ENCODE measurements at places on chromosomes 4 and X.

GRCh38 chr4:168955674-168956073 lies 54.4 kb downstream of the CBR4 start:
- no peak for DNase-seq

DNA sequence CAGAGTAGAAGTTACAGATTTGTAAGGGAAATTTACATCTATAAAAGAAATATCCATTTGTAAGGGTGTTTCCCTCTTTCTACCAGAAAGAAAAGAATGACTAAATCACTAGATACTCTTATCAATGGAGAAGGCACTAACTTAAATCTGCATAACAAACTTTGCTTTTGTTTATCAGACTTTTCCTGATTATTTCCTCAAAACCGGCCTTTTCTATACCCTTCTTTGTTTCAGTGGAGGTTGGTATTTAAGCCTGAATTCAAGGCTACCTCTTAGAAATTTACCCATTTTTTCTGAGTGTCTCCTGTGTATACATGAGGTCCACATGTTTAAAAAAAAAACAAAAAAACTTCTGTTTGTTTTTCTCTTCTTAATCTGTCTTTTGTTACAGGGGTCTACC lies 80.4 kb upstream of the GRPR start:
- no peak for DNase-seq

DNA sequence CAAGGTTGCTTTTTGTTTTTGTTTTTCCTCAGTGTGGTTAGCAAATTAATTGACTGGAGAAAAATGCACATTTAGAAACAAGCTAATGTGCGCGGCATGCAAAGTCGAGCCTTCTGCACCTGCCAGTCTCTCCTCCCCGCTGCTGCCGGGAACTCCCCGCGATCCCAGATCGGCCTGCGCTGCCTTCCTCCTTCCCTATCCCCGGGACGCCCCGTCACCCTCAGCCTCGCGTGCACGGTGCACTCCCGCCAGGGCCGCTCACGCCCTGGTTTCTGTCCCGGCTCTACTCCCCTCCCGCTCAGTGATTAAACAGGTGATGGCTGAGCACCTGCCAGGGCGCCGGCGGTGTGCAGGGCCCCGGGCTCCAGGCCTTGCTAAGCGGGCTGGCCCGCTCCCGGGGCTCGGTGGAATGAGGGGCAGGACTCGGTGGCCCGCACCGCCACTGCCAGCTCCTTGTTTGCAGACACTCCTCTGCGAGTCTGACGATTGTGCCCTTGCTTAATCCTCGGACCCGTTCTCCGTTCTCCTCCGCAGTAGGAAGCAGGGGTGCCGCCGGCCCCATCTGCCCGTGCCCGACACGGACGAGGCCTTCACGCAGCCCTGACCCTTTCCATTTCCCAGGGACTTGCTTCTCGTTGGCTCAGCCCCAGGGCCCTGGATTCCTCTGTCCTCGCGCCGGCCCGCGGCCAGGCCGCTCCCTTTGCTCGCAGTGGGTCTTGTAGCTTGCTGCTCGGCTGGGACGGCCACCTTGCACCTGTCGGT lies 143.4 kb downstream of the TRIML1 start:
- DNase-seq = no peak

GRCh38 chrX:40637687-40638086 lies 9.7 kb downstream of the CXorf38 start:
- no peak for DNase-seq

DNA sequence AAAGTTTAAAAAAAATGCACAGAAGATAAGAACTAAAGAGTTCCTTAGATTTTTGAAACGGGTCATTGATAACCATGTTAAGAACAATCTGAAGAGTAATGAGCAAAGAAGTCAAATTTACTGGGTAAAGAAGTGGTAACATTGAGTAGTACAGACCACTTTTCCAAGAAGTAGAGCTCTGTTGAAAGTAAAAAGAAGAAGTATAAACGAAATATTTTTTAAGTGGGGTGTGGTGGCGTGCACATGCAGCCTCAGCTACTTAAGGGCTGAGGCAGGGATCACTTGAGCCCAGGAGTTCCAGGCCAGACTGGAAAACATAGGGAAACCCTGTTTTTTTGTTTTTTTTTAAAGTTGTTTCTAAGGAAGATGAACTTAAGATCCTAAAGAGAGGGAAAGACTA lies 68.5 kb downstream of the UBA6 start:
- no peak for DNase-seq

GRCh38 chr4:168981460-168981859 lies 28.6 kb downstream of the CBR4 start:
- DNase-seq = no peak

GRCh38 chr4:150972592-150972991 lies 42.5 kb downstream of the LRBA start:
- DNase-seq = no peak

GRCh38 chr4:114040319-114041116 lies 61.1 kb upstream of the ARSJ start:
- DNase-seq = no peak

DNA sequence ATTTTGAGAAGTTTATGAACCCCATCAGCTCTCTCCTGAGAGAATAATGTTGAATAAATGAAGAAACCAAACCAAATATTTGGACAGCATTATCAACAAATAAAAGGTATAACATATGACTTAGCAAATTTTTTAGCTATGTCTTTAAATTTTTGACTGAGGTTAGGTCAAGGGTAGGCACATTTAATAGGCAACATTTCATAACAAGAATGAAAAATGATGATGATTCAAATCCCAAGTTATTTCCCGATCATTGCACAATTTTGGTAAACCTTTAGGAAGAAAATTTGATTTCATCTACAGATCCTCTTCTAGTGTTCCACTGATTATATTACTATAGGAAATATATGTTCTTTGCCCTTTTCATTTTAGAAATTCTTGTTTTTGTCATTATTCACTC lies 123.7 kb upstream of the TLR3 start:
- DNase-seq = no peak

DNA sequence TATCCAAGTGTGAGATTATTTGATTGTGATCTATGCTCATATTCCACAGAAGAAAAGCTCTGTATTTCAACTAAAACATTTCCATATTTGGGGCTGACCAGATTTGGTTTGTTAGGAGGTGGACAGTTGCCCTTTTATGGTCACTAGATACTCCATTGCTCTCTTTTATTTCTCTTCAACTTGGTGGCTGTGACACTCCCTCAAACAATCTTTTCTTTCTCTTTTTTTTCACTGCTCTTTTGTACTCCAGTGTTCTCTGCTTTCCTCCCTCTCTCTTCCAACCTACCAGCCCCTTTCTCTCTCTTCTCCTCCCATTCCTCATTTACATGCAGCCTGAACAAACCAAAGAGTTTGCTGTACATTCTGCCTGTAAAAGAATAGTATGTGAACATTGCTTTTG lies 48.8 kb downstream of the RBPJ start:
- no peak for DNase-seq

DNA sequence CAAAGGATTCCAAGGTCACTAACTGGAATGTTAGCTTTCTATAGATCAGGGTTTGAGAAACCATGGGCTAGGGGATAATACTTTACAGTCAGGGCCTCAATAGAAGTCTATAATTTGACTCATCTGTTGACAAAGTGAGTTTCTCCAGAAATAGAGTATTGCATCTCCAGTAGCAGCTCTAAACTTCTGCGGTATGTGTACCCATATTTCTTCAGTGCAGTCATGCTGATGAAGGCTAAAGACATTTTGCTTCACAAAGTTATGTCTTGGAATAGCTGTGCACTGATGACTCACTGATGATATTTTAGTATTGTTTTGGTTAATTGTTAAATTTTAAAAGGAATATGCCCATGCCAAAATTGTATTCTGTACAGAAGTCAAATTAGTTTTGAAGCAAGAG lies 464.9 kb upstream of the AMOT start:
- no peak for DNase-seq

GRCh38 chr4:26937139-26937538 lies 76.5 kb downstream of the STIM2 start:
- DNase-seq = no peak

DNA sequence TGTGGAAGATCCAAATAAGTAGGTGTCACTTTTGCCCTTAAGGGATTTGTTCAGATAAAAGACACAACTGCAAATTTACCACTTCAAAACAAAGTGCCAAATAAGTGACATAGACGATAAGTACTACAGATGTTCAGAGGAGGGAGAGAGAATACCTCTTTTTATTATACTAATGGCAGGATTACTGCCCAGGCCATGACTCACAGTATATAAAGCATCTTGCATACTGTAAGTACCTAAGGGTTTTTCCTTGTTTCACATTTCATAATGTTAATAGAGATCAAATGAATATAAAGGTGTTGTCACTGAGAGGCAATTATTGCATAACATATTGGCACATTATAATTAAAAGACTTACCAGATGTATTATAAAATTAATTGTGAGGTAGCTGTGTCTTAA lies 46.4 kb downstream of the PTPN13 start:
- no peak for DNase-seq

GRCh38 chr4:184816962-184817361 lies 8.8 kb downstream of the ACSL1 start:
- no peak for DNase-seq

GRCh38 chrX:21678048-21678612 lies 20.0 kb upstream of the KLHL34 start:
- no peak for DNase-seq

GRCh38 chr4:169024762-169025161 lies 14.7 kb upstream of the CBR4 start:
- DNase-seq = no peak

DNA sequence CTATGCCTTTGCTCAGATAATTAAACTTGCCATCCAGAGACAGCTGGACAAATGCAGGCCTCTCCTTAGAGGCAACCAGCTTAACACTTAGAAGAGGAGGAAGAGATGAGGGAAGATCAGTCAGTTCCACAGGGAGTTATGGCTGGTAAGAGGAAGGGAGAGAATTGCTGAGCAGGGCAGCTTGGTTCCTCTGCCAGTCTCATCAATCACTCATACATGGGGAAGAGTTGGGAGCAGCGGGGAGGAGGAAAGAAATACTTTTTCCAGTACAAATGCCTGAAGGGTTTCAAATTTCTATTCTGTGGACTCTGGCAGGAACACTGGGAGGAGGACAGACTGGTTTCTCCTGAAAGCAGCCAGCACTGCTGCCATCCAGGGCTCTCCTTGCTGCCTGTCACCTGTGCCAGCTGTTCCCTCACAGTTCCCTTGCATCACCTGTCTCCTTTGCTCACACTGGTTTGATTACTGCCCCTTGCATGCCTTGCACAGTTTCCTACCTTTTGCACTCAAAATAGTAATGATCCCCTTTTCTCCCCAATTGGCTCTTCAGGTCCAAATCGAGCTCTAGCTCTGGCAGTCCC lies 59.5 kb downstream of the PGRMC2 start:
- DNase-seq = no peak

GRCh38 chr4:182925298-182925757 lies 8.1 kb upstream of the DCTD start:
- no peak for DNase-seq

- DNase-seq = no peak
Measured at GRCh38 chr4:147639388-147639787, 22.2 kb downstream of the TMEM184C start.

DNA sequence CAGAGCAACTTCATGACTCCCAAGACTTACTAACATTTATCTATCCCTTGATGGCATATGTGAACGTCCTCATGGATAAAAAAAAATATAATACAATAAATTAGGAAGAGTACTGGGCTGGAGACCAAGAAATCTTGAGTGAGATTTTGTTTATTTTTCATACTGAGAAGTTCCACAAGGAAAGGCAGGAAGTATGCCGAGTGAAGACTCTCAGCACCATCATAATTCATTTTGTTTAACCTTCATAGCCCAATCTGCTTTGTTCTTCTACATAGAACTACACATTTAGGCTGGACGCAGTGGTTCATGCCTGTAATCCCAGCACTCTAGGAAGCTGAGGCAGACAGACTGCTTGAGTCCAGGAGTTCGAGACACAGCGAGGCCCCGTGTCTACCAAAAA lies 198.3 kb downstream of the NSUN7 start:
- no peak for DNase-seq

- DNase-seq = no peak
Measured at GRCh38 chrX:31464306-31464915, 392.6 kb upstream of the FTHL17 start.

- DNase-seq = no peak
Measured at GRCh38 chrX:154354013-154354412, 20.4 kb downstream of the FLNA start.

GRCh38 chr4:62816566-62816965 lies 1592.7 kb downstream of the TECRL start:
- no peak for DNase-seq

- DNase-seq = no peak
Measured at GRCh38 chr4:156512622-156513021, 459.0 kb downstream of the PDGFC start.

- DNase-seq = no peak
Measured at GRCh38 chr4:120881846-120882245, 40.7 kb downstream of the PRDM5 start.

GRCh38 chr4:141957416-141957815 lies 321.0 kb downstream of the IL15 start:
- no peak for DNase-seq

GRCh38 chr4:73874386-73874785 lies 5.2 kb downstream of the CXCL1 start:
- DNase-seq = no peak

GRCh38 chrX:40290517-40290916 lies 192.8 kb upstream of the BCOR start:
- DNase-seq = no peak

DNA sequence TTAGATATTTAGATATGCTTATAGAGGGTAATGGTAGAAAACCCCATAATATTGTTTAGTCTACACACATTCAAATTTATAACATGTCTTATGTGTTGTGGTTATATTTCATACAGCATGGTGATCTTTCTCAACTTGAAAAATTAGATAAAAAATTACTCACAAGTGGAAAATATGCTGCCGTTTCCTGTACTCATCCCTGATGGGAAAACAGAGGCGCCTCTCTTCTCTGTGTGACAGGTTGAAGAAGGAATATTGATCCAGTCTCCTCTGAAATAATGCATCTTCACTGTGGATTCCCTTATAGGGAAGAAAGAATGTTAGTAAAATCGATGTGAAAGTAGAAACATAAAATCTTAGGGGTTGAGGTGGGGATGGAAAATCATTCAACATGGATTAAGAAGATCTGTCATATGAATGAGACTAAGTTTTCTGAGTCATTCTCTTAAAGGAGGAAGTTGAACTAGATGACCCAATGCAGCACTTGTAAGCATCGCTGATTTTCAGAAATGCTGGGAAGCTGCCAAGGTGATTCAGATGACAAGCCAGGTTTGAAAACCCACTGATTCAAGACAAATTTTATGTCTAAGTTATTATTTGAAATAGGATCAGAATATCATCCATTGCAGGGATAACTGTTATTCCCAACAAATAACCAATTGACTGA lies 70.7 kb downstream of the ANKRD50 start:
- DNase-seq = no peak

- DNase-seq = no peak
Measured at GRCh38 chr4:156132196-156132595, 178.5 kb upstream of the CTSO start.

- DNase-seq = no peak
Measured at GRCh38 chrX:118983513-118983912, 9.1 kb downstream of the LONRF3 start.

GRCh38 chr4:68734095-68734494 lies 63.6 kb upstream of the UGT2B15 start:
- no peak for DNase-seq

Data from suprapubic skin (tissue), 4 donors.